ENCODE measurements at places on chromosomes 12 and 14.

DNA sequence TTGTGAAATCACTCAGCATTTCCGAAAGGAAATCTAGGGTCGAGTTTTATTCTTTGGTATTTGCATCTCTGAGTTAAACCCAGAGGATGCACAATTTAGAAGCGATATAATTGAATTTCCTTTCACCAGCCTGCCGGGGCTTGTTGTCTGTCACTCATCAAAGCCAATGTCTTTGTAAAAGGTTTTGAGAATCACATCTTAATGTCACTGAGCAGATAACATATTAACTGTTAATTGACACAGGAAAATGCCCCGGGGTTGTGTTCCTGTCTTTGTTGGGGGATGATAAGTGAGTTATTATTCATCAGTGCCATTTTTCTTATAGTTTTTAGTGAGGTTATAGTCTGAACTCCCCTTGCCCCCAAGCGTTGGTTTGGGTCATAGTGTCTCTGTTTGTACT, 73.4 kb downstream of the DUSP6 start:
- DNase-seq: no peak

DNA sequence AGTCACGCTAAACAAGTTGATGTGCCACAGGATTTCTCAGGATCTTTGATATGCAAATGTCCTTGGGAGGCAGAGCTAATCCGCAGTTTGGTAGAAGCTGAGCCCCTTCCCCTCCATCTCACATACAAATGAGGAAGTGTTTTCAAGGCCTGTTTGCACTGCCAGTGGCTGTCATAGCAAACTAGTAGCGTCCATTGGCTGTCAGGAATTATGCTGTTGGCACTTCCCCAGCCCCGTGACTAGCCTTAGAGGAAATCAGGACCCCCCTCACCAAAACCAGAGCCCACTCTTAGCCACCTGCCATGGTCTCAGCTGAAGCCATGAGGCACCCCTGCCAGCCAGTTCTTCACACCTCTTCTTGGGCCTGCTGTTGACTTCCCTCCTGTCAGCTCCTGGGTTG, 253.9 kb downstream of the CACNA1C start:
- DNase-seq: no peak

DNA sequence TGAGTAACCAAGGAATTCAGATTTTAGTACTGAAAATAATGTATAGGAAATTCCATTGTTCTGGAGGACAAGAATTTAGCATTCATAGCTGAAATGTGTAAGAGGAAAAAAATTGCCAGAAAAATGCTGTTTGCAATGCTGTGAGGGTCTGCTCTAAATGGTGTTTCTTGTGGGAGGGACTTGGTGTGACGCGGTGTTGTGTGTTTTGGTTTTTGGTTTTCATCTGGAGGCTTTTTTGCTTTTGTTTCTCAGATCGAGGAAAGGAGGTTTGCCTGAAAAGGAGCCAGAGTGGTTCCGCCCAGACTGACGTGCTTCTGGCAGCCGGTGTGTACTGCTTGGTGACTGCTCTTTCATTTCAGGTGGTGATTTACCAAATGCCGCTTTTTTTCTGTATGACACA, 211.8 kb upstream of the HMGA2 start:
- DNase-seq: no peak

GRCh38 chr14:101082436-101083384, 179.2 kb upstream of the RTL1 start:
- DNase-seq: no peak

DNA sequence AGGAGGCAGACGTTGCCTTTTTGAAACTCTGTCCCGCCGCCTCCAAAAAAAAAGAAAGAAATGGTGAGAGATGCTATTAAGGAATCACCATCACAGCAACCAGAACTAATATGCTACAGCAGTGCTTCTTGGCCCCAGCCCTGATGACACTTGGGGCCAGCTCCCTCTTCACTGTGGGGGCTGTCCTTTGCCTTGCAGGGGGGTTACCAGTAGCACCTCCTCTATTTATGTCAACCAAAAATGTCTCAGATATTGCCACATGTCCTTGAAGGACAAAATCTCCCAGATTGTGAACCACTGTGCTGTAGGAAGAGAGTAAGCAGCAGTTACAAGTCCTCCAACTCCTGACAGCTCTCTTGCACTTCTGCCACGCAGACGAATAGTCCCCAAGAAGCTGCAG, 76.4 kb downstream of the LRRC74A start:
- no peak for DNase-seq

GRCh38 chr12:80441921-80442320, 2.1 kb upstream of the PTPRQ start:
- no peak for DNase-seq

- DNase-seq: no peak
Observed at GRCh38 chr14:38721822-38722431, 381.1 kb downstream of the SEC23A start.

DNA sequence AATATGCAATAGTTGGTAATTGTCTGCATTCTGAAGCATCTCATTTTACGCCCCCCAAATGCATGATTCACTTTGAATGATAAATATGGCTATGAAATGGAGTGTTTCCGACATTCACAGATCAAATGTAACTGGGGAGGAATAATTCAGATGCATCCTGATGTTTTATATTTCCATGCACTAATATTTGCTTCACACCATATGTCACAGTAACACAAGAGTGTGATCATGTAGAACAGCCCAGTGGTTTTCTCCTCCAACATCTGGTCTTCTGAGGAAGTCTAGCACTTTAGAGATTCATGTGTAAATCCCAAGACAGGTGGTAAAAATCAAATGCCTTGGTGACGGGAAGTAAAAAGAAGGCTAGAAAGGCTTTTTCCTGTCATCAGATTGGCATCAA, 273.1 kb downstream of the DIO2 start:
- DNase-seq: no peak

DNA sequence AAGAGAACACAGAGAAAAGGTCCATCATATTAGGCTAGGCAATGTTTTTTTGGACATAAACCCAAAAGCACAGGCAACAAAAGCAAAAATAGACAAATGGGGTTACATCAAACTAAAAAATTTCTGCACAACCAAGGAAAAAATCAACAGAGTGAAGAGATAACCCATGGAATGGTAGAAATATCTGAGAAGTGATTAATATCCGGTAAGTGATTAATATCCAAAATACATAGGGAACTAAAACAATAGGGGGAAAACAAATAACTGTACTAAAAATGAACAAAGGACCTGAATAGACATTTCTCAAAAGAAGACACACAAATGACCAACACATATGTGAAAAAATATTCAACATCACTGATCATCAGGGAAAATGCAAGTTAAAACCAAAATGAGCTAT, 4.3 kb downstream of the STYK1 start:
- no peak for DNase-seq

GRCh38 chr12:114767906-114768722, 84.1 kb upstream of the TBX3 start:
- no peak for DNase-seq

DNA sequence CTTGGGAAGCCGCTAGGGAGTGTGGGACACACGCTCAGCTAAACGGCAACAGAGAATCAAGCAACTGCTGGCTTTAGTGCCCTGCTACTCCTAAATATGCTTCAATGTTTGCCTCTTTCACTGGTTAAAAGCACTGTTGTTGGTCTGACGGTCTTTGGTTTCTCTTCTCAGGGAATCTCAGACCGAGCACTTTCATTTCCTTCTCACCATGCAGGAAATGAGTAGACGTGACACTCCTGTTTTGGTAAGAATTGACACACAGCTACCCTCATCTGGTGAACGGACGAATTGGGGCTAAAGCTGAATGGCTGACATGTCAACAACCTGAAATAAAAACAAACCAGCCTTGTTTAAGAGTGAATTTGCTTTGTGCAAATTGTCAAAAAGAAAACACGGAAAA, 57.5 kb upstream of the PIWIL1 start:
- no peak for DNase-seq

DNA sequence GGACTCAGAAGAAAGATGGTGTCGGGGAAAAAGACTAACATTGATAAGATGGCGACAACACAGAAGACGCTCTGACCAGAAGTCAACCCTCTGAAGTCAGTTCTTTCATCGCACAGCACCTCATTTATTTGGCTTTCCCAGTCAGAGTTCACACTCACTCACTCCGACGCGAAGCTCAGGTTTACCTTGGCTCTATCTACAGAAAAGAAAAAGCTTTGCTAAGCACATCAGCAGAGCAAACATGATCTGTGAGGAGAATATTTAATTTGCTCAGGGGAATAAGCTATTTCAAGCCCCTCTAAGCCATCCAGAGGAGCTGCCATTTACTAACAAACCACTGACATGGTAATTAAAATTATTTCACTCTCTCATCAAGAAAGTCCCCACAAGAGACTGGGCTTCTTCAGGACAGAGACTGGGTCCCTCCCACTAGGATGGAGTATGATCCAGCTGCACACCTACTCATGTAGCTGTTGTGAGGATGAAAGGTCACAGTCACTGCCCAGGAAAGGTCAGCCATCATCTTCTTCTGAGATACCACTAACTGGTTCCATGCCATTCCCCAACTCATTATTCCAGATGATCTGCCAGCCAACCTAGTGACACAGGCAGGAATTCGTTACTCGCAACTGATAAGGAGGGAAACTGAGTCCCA, 111.4 kb downstream of the TTC7B start:
- DNase-seq: no peak

DNA sequence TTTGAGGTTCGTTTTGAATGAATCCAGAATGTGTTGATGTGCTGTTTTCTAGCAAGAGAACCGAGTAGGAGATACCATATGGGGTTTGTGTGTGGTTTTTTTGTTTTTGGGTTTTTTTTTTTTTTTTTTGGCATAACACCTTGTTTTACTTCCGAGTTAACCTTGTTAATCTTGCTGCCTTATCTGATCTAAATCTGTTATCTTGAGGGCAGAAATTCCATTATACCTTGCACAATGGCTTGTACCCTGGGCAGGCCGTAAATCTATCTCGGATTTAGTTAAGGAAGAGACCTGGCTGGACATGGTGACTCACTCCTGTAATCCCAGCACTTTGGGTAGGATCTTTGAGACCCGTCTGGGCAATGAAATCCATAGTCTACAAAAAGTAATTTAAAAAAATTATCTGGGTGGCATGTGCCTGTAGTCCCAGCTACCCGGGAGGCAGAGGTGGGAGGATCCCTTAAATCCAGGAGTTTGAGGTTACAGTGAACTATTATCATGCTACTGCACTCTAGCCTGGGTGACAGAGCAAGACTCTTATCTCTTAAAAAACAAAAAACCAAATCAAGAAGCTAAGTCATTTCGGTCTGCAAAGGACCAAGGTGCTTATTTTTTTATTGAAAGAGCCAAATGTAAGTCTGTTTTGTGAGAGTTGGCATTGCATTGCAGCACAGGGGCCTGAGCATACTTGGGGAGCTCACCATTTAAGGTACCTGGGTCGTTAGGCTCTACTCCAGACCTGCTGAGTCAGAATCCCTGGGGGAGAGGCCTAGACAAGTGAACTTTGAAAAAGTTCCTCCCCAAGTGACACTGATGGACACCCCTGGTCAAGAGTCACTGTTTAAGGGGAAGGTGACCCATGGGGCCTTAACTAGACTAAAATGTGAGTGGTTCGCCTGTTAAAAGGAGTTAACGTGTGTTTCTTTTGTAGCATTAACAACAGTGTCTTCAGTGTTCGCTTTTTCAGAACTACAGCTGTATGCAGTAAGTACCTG, 6.7 kb downstream of the DLST start:
- no peak for DNase-seq

- no peak for DNase-seq
Observed at GRCh38 chr12:98156697-98157096, 358.7 kb upstream of the TMPO start.

GRCh38 chr14:38339696-38340095, 83.8 kb upstream of the CLEC14A start:
- DNase-seq: no peak

- peak; percentile 39 for DNase-seq
Observed at GRCh38 chr12:22160396-22161003, 114.5 kb downstream of the CMAS start.

DNA sequence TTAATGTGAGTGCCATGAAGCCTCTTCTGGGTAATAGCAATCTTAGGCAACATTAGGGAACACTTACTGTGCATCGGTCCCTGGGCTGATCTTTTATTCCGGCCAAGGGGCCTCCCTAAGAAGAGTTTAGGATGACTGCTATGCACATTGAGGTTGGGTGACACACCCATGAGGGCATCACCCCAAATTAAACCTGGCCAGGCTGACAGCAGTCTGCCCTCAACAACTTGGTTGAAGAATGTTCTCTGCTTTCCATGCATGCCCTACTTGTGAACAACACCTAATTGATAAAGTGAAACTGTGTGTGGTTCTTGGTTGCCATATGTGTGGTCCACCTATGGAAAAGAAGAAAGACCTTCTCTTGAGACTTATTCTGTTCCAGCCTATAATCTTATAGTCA, 1098.0 kb downstream of the BCL11B start:
- DNase-seq: peak; percentile 33

GRCh38 chr14:93128725-93129459, 13.2 kb upstream of the ITPK1 start:
- DNase-seq: no peak

- DNase-seq: no peak
Observed at GRCh38 chr12:93846936-93847516, 169.9 kb downstream of the CRADD start.

GRCh38 chr12:12016284-12017100, 54.2 kb upstream of the BCL2L14 start:
- DNase-seq: no peak

GRCh38 chr12:110743571-110744093, 941 bp upstream of the PPP1CC start:
- DNase-seq: no peak

- no peak for DNase-seq
Observed at GRCh38 chr12:49897276-49897675, 6.4 kb downstream of the FAIM2 start.

GRCh38 chr14:59225281-59225680, 36.8 kb downstream of the DAAM1 start:
- DNase-seq: no peak

GRCh38 chr12:123815968-123816367, 53.9 kb downstream of the DNAH10 start:
- DNase-seq: no peak

DNA sequence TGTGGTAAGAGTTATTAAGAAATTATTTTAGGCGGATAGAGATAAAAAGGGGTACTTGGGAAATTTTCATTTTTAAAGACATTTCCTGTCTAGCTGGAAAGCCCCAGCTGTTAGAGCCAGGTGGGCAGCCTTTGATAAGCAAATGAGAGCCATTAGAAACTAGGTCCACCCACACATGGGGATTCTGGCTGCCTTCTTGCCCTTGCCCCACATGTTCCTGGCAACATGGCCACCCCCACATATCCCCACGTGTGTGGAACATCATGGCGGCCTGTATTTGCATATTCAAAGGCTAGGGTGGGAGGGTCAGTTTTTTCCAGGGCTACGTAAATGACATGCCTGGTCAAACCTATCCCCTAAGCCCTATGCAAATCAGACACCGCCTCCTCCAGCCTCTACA, 1382.1 kb downstream of the AACS start:
- DNase-seq: no peak

DNA sequence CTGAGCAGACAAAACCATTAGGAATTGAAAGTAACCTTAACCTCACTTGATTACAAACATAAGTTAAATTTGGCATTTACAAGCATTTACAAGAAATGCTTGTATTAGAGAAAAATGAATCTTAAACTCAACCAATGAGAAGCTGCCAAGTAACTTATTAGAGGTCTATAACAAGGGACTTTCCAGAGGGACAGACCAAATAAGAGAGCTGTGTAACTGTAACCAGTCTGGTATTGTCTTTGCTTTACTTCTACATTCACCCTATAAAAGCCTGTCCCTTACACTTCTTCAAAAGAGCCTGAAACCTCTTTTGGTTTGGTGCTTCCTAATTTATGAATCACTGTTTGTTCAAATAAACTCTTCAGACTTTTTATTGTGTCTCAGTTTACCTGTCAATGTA, 450.0 kb upstream of the FAR2 start:
- DNase-seq: no peak
